ENCODE measurements at places on chromosomes 2 and 18.

DNA sequence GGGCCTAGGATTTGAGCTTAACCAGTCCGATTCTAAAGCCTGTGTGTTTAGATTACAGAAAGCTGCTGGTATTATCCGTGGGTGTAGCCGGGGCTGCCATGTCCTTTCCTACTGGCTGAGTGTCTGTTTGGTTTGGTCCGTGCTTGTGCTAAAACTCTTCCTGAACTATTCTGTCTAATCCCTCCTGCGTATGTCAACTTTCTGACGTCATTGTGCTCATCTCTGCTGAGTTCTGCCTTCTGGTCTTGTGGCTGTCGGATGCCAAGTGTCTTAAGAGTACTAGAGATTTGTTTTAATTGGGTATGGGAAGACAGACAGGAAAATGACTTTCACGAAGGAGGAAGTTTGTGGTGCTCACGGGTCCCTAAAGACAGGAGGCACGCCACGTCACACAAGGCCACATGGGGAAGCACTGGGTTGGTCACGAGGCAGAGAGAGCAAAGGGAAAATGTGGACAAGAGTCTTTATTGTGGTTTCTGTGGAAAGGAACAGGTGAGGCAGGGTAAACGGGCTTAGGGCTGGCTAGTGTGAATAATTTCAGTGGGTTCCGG lies 31.8 kb upstream of the NTSR2 start:
- no peak for DNase-seq

GRCh38 chr2:158134655-158135054 lies 33.0 kb downstream of the UPP2 start:
- no peak for DNase-seq

- DNase-seq, result no peak
These were observed 33.2 kb downstream of the ITGAV start for GRCh38 chr2:186623084-186623483.

DNA sequence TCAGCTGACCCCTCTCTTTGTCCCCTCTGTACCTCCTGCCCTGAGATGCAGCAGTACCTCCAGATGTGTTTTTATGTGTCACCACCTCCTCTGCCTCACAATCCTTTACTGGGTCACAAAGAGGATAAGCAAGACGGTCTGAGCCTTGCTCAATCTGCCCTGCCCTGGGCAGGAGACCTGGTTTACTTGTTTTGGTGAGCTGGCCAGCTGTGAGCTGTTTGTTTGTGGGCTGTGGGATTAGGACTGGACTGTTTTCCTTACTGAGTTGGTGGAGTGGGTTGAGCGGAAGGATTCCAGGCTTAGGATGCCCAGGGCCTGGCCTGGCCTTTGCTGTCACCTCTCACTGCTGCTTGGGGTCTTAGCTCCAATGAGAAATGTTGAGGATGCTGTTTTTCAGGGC lies 299.5 kb downstream of the SRBD1 start:
- DNase-seq, result no peak

DNA sequence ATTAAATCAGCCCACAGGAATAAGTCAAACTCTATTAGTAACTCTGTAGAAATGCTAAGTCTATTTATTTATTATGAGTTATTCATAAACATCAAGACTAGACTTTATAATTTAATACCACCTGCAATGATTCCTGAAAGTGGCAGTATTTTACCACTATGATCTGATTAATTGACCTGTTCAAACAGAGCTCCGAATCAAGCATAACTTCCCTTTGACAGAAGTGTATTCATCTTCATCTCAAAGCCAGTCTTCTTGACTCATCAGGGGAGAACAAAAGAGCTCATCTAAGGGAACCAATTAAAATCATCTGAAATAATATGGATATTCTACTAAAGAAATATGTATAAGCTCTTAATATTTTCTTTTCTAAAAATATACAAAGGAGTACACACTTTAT lies 122.3 kb downstream of the MBD2 start:
- DNase-seq, result no peak

Measured in ACHN (cell line).